Cardiac septum (tissue), 1 donor: ENCODE measurements at places on chromosomes 7 and 10. TPM values are rescaled to one million over a fixed set of nuclear protein-coding genes. Genes with fewer than 3 reads are reported as not detected.

The FZD1 gene
- total RNA-seq: 23.1 TPM

The HABP2 gene
- total RNA-seq: not detected

The ZNF722 gene
- total RNA-seq: not detected

GRCh38 chr10:82278401-82279182, 403.6 kb downstream of the NRG3 start:
- no peak for DNase-seq

- DNase-seq: no peak
These were observed 137.9 kb upstream of the MKI67 start for GRCh38 chr10:128263891-128264688.

DNA sequence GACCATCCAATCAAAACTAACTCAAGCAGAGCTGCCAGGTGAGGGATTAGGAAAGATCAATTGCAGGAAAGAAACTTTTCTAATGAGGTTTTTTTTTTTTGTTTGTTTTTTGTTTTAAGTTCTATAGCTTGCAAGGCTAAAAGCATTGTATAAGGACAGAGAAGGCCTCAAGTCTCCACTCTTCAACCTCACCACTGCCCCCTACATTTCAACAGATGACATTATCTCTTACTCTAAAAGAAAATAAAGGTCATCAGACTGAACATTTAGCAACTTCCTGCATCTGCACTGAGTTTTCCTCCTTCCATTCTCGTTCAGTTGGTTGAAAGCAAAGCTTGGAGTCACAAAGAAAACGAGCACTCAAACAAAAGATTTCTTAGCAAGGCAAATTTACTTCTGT, 45.2 kb upstream of the EXOC4 start:
- no peak for DNase-seq

GRCh38 chr10:94307046-94307615, 55.6 kb downstream of the NOC3L start:
- no peak for DNase-seq

- no peak for DNase-seq
These were observed 231.4 kb downstream of the BMPER start for GRCh38 chr7:34136698-34137097.

GRCh38 chr7:132515181-132515580, 61.1 kb downstream of the PLXNA4 start:
- no peak for DNase-seq

- no peak for DNase-seq
These were observed 44.2 kb upstream of the C10orf71 start for GRCh38 chr10:49254556-49255318.

DNA sequence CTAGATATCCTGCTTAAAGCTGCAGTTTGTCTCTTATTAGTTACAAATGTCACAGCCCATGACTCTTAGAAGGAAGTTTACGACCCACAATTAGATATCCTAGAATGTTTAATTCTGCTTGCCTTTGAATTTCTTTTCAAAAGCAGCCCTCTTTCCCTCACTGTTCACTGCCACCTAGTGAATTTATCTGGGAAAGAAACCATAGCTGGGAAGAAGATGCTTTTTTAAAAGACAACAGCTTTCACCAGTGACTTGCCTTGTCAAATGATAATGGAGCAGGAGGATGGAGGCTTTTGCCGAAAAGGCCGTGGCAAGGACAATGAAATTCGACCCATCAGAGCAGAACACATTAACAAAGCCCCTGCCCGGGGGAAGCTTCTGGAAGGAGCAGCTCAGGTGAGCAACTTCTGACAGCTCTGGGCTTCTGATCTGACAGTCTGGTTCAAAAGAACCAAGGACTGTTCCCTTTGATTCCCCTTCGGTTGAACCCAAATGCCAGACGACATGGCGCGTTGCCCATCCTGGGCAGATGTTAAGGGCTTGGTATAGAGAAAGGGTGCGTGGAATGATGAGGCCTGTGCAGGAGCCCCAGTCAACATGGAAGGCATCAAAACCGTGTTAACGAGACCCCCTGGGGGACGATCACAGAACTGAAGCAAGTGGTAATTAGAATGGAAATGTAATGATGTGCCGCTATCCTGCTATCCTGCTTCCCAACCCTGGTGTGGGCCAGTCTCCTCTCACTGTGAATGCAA, 236.8 kb downstream of the FRMD4A start:
- no peak for DNase-seq

GRCh38 chr7:134685250-134685649, 38.6 kb downstream of the BPGM start:
- no peak for DNase-seq

GRCh38 chr7:90931986-90932916, 332.0 kb upstream of the FZD1 start:
- DNase-seq: no peak

GRCh38 chr10:100146875-100147650, 38.8 kb downstream of the ERLIN1 start:
- DNase-seq: no peak

DNA sequence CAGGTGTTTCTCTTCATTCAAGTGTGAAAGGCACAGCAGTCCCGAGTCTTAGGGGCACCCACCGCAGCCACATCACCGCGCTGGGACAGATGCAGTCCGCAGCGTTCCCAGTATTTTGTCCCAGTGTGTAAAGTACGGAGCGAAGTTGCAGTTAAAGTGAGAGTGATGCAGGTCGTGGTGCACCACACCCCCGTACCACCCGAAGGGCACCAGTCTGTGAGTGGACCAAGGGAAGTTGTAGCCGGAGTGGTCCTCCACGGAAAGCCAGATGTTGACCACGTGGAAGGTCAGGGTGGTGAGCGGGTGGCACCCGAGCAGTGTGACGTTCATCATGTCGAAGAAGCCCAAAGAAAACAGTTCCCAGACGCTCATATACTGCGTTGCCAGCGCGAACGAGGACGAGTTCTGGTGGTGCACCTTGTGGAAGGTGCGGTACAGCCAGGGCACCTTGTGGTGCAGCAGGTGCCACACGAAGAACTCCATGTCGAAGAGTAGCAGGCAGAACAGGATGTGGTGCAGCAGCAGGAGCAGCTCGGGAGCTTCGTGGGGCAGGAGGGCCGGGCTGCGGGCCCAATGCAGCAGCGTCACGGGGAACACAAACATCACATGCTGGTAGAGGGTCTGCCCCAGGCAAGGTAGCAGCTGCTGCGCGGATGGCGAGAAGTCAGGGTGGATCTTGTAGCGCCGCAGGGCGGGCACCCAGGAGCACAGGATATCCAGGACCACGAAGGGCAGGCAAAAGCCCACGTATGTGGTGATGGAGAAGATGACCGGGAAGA, 526 bp downstream of the CH25H start:
- DNase-seq: no peak
